ENCODE measurements at places on chromosomes 3 and 15. TPM values are rescaled to one million over a fixed set of nuclear protein-coding genes. Genes with fewer than 3 reads are reported as not detected.

GRCh38 chr3:61687663-61688306, 126.4 kb downstream of the PTPRG start:
- peaks cover 3% of the 10 kb centered on the region for H3K27me3 ChIP-seq
- no peaks in the 10 kb centered on the region for H3K36me3 ChIP-seq
- no peak overlapping the region for H3K4me3 ChIP-seq
- no peak for DNase-seq

Gene SCG5
- 3.8 TPM for total RNA-seq

GRCh38 chr15:70210076-70210475, 112.4 kb upstream of the TLE3 start:
- no peak for DNase-seq
- no peak overlapping the region for H3K4me3 ChIP-seq
- peaks cover 4% of the 10 kb centered on the region for H3K4me1 ChIP-seq
- H3K27me3 ChIP-seq, result peaks cover 34% of the 10 kb centered on the region
- no peak overlapping the region for H3K27ac ChIP-seq

- peaks cover 13% of the 10 kb centered on the region for H3K4me1 ChIP-seq
- DNase-seq, result no peak
- H3K4me3 ChIP-seq, result no peak overlapping the region
- H3K27ac ChIP-seq, result no peak overlapping the region
- H3K36me3 ChIP-seq, result no peaks in the 10 kb centered on the region
Observed at GRCh38 chr3:33100229-33100628, 3.3 kb upstream of the GLB1 start.

- peaks cover 12% of the 10 kb centered on the region for H3K4me1 ChIP-seq
- DNase-seq, result no peak
- H3K27ac ChIP-seq, result no peak overlapping the region
- H3K36me3 ChIP-seq, result no peaks in the 10 kb centered on the region
- H3K27me3 ChIP-seq, result peaks cover 8% of the 10 kb centered on the region
- H3K4me3 ChIP-seq, result no peak overlapping the region
Observed at GRCh38 chr3:131794766-131795388, 239.9 kb downstream of the CPNE4 start.

Gene SLC28A1
- total RNA-seq, result not detected

DNA sequence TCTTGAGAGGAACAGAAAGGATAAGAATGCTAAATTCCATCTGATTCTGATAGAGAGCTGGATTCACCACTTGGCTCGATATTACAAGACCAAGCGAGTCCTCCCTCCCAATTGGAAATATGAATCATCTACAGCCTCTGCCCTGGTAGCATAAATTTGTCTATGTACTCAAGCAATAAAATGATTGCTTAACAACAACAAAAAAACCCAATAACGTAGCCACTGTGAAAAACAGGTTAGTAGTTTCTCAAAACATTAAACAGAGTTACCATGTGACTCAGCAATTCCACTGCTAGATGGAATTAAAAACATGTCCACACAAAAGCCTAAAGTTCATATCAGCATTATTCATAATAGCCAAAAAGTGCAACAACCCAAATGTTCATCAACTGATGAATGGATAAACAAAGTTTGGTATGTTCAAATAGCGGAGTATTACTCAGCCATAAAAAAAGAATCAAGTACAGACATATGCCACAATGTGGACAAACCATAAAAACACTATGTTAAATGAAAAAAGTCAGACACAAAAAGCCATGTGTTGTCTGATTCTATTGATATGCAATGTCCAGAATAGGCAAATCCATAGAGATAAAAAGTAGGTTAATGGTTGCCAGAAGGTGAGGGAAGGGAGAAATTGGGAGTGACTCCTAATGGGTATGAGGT, 16.8 kb downstream of the BCL2L10 start:
- DNase-seq, result no peak
- no peak overlapping the region for H3K4me3 ChIP-seq
- H3K27ac ChIP-seq, result no peak overlapping the region
- no peaks in the 10 kb centered on the region for H3K4me1 ChIP-seq
- H3K36me3 ChIP-seq, result no peaks in the 10 kb centered on the region

GRCh38 chr3:102195198-102195948, 239.4 kb upstream of the ZPLD1 start:
- no peaks in the 10 kb centered on the region for H3K4me1 ChIP-seq
- no peaks in the 10 kb centered on the region for H3K27me3 ChIP-seq
- no peak for DNase-seq

Gene BTLA
- total RNA-seq, result 0.21 TPM

- no peak overlapping the region for H3K4me3 ChIP-seq
- H3K27me3 ChIP-seq, result no peaks in the 10 kb centered on the region
- peaks cover 12% of the 10 kb centered on the region for H3K4me1 ChIP-seq
- no peak overlapping the region for H3K27ac ChIP-seq
Observed at GRCh38 chr3:13397316-13397715, 22.8 kb downstream of the NUP210 start.

DNA sequence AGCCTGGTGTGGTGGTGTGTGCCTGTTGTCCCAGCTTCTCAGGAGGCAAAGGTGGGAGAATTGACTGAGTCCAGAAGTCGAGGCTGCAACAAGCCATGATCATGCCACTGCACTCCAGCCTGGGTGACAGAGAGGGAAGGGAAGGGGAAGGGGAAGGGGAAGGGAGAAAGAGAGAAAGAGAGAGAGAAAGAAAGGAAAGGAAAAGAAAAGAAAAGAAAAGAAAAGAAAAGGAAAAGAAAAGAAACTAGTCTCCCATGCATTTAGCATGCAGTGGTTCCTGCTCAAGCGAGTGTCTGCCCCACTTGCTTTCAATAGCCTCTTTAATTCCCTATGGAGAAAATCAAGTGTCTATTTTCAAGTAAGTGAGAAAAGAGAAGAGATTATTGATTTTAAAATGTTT, 20.6 kb upstream of the CAPN7 start:
- no peak overlapping the region for H3K4me3 ChIP-seq
- H3K36me3 ChIP-seq, result no peaks in the 10 kb centered on the region
- peaks cover 9% of the 10 kb centered on the region for H3K27me3 ChIP-seq
- DNase-seq, result no peak

DNA sequence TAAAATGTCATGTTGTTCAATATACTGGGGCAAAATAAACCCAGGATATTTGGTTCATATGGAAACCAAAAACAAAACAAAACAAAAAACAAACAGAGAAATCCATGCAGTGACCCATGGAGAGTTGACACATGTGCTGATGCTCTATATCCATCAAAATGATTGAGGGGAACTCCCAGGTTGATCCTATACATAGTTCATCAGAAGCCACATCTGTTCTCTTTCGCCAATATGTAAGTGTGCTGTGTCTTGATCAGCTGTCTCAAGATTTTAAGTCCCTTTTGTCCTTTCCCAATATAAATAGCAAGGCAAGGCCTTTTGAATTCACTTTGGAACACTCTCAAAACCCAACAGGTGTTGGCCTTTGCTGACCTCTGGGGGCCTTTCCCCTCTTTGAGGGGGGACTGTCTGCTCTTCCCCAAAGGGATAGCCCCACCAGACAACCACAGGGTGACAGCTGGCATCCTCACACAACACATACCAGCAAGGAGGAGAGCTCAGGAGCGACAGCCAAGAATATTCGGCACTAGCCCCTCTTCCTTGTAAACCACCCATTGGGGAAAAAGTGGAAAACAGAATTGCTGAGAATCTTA, 209.4 kb upstream of the CD96 start:
- DNase-seq, result no peak
- no peak overlapping the region for H3K4me3 ChIP-seq
- no peak overlapping the region for H3K27ac ChIP-seq
- H3K27me3 ChIP-seq, result no peaks in the 10 kb centered on the region
- H3K4me1 ChIP-seq, result peaks cover 10% of the 10 kb centered on the region

DNA sequence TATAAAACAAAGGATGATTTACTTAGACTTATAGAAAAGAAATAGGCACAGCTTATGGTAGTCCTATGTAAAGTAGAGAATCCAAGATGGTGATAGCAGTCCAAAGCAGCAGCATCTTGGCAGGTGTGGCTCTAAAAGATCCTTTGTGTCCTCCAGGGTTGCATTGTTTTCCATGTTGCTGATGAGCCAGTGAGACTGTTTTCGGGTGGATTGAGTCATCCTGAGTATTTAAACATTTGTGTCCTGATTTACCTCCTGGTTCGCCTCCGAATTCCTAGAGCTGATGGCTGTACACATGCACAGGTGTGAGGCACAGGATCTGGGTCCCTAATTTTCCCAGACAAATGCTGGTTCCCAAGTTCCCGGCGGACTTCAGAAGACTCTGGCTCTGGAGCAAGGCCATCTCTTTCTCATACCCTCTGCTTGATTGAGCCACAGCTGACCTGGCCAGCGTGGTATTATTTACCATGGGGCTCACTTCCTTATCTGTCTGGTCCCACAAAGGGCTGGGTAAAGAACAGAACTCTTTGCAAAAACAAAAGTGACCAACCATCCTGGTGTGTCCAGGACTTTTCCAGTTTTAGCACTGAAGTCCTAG, 51.0 kb downstream of the ARNT2 start:
- H3K4me3 ChIP-seq, result no peak overlapping the region
- no peak for DNase-seq
- peaks cover 3% of the 10 kb centered on the region for H3K27me3 ChIP-seq
- no peaks in the 10 kb centered on the region for H3K36me3 ChIP-seq

- H3K4me3 ChIP-seq, result no peak overlapping the region
- H3K4me1 ChIP-seq, result peaks cover 11% of the 10 kb centered on the region
- DNase-seq, result no peak
- no peaks in the 10 kb centered on the region for H3K27me3 ChIP-seq
- H3K27ac ChIP-seq, result no peak overlapping the region
Observed at GRCh38 chr3:127796831-127797150, 25.5 kb downstream of the MGLL start.

DNA sequence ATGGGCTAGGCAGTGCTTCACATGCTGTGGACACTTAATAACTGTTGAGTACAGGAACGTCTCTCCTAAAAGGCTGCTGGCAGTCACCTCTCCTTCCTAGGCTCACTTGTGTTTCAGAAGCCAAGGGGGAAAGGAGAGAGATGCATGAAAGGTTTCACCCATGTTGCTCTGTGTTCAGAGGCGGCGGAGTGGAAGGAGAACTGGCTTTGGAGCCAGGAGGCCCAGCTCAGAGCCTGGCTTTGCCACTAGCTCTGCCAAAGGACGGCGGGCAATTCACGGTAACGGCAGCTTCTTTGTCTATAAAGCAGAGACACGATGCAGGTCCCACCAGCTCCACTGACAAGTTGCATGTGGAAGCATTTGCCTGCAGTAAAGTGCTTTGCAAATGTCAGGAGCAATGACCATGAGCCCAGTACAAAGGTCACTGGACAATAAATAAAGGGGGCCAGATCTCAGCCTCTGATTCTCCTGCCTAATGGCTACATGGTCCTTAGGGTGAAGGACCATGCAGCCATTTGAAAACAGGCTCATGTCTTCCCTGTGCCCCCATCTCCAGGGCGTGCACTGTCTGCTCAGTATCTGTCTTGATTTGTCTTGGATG, 171.7 kb upstream of the TLE3 start:
- no peak overlapping the region for H3K27ac ChIP-seq
- no peak overlapping the region for H3K4me3 ChIP-seq
- DNase-seq, result peak; percentile 44
- H3K4me1 ChIP-seq, result peaks cover 30% of the 10 kb centered on the region
- H3K27me3 ChIP-seq, result peaks cover 30% of the 10 kb centered on the region

Gene MCTP2
- 344 TPM for total RNA-seq

DNA sequence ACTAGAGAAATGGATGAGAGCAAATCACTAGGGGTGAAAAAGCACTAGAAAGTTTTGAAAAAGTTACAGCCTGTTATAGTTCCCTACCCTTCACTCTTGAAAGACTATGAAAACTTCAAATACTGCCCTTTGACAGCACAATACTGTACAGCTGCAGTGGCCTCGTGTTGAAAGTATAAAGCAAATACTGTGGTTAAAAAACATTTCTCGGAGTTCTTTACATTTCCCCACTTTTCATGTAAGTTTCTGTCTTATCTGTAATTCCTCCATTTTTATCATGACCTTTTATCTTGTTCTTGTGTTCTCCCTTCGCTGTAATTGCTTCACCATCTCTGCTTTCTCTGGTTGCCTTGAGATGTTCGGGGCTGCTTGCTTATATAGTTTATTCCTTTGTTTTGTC, 423.8 kb upstream of the CFAP20DC start:
- H3K27ac ChIP-seq, result no peak overlapping the region
- no peaks in the 10 kb centered on the region for H3K27me3 ChIP-seq
- H3K4me3 ChIP-seq, result no peak overlapping the region
- H3K4me1 ChIP-seq, result peaks cover 18% of the 10 kb centered on the region

Gene GABRG3
- not detected for total RNA-seq

Gene ZNF660
- total RNA-seq, result 2.5 TPM

DNA sequence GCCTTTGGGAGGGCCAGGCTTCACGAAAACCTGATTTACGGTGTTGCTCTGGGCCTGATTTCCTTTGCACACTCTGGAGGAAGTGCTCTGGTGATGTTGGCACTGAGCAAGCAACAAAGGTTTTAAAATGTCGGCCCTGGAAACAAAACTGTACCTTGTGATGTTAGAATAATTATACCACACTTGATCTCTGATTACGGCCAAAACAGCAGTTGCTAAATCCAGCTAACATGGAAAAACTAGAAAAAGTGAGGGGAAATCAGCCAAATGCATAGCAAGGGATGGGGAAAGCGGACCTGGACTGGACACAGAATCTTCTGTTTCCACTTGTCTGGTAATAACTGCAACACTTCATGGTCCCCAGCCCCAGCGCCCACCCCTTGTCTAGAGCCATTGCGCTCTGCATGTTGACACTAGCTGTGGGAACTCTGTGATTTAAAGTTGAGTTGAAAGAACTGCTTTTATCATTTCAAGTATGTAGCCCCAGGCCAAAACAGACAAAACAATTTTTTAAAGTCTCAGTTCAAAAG, 120.1 kb downstream of the VGLL4 start:
- no peak overlapping the region for H3K27ac ChIP-seq
- no peaks in the 10 kb centered on the region for H3K27me3 ChIP-seq
- no peak overlapping the region for H3K4me3 ChIP-seq
- peaks cover 9% of the 10 kb centered on the region for H3K36me3 ChIP-seq

GRCh38 chr3:87132801-87133200, 94.3 kb upstream of the CHMP2B start:
- no peak overlapping the region for H3K27ac ChIP-seq
- H3K27me3 ChIP-seq, result no peaks in the 10 kb centered on the region
- DNase-seq, result no peak
- no peaks in the 10 kb centered on the region for H3K36me3 ChIP-seq
- no peak overlapping the region for H3K4me3 ChIP-seq
- H3K4me1 ChIP-seq, result no peaks in the 10 kb centered on the region

DNA sequence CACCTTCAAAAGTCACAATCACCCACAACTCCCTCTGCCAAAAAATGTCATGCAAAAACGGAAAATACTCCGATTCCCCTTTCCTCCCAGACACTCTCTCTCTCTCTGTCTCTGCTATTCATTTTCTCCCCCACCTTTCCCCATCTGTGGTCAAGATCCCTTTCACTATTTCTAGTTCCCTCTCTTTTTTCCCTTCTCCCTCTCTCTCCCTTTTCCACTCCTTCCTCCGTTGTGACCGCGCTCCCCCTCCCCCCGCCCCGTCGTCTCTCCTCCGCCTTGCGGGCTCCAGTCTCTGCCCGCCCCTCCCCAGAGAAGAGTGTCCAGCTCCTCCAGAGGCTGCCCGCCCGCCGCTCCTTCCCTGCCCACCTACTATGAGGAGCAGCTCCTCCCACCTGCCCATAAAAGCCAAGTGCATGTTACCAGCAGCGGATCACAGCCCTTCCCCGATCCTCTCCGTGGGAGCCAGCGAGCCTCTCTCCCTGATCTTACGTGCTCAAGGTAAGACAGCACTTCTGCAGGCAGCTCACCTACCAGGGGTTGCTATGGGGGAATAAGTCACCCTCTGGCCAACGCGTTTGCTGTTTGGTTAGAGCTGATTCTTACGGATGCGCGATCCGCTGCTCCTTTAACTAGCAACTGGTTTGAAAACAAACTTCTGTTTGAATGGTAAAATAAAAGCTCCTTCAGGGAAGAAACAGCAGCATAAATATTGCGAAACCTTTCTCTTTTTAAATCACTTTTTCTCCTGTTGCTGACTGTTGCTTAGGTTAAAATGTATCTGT, at the start of gene COL8A1:
TSS of gene COL8A1 (plus strand) at position 428 of the 782 bp plus-strand sequence. CDS start 152,089 bp downstream, outside the sequence.
- H3K36me3 ChIP-seq, result peaks cover 9% of the 10 kb centered on the region
- H3K4me1 ChIP-seq, result no peaks in the 10 kb centered on the region
- H3K27me3 ChIP-seq, result peaks cover 35% of the 10 kb centered on the region
- DNase-seq, result no peak
- H3K4me3 ChIP-seq, result peak within 1 kb of the TSS; percentile 1
- H3K27ac ChIP-seq, result no peak within 1 kb of the TSS

Measured in natural killer cell treated with Interleukin-12 subunit alpha and Interleukin-12 subunit beta and Interleukin-15 and Interleukin-18, amount 100 ng/mL, for 72 hours (primary cell).